AG04449 (cell line): ENCODE measurements at places on chromosomes 4 and X.

DNA sequence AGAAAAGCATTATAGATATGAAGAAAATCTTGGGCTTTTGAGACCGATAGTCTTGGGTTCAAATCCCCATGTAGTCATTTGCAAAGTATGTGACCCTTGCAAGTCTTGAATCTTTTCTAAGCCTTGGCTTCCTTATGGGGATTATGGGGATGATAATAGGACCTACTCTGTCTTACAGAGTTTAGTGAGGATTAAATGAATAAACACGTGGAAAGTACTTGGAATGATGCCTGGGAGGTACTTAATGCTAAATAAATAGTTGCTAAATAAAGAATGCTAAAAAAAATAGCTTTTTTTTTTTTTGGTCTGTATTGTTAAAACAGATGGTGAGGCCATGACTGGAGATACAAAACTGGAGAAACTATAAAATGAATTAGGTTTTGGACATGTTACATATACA, 292.7 kb downstream of the GPAT3 start:
- no peak for DNase-seq

DNA sequence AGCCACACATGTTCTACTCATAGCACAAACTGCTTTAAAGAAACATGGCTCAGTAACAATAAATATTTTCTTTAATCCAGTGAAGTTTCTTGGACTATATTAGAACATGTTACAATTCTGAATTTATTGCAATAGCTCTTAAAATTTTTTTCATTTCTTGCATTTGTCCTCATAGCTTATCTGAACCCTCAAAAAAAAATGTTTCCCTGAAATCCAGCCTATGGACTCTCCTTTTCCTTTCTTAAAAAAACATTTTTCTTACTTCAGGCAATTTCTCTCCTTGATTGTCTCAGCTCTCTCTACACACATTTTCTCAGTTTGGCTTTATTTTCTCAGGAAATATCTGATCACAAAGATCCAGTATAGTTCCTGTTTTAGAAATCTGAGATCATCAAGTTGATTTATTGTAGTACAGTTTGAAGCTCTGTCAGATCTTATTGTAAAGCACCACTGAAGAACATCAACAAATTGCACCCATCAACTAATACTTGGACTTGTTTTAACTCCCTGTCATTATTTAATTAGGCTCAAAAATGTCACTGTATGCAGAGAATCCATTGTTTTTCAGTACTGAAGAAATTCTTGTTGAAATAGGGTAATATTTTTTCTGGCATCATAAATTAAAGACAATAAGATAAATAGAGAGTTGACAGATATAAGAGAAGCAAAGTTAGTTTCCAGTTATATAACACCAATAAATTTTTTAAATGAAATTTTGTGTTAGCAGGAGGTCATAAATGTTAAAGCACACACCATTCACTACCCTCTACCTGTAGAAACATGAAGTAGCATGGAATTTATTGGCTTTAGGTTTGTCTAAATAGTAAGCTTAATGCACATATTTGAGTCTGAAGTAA, 317.7 kb downstream of the ARHGAP24 start:
- DNase-seq, result no peak

DNA sequence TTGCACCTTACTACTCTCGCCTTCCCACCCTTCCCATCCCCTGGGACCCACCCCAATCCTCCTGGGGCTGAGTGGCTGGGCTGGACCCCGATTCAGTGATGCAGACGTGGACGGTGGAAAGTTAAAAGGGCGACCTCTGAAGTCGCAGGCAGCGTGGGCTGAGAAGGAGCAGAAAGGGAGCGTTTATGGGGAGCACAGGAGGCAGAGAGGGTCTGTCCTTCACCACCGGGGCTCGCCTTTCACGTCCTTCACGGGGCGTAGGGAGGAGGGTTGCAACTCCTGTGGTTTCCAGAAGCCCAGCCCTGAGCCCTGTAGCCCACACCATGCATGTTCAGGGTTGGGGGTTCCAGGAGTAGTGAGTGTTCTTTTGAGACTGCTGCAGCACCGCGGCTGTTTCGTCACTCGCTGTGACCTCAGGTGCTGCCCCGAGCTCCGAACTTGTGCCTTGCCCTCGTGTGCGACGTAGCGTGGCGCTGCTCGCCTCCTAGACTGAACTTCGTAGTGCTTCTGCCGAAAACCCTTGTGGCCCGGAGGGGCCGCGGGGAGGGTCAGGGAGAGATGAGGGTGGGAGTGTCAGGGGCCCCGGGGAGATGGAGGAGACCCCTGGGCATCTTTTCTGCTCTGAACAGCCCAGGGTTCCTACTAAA, 1.6 kb downstream of the NHS start:
- DNase-seq, result no peak

GRCh38 chrX:110951472-110952269, 144.3 kb upstream of the PAK3 start:
- DNase-seq, result no peak

DNA sequence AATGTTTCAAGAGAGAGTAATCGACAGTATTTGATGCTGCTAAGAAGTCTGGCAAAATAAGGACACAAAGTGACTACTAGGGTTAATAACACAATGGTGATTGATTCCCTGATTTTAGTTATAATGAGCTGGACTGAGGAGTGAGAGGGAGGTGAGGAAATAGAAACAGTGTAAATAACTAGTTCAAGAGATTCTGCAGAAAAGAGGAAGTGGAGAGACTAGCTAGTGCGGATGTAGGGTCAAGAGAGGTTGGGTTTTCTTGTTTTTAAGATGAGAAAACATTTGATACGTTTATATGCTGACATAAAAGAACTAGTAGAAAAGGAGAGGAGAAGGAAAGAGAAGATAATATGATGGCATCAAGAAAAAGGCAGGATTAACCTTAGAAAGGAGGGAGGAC, 12.2 kb upstream of the TRPC5 start:
- no peak for DNase-seq

GRCh38 chr4:150415213-150415612, 166.7 kb upstream of the MAB21L2 start:
- DNase-seq, result no peak
